ENCODE measurements at places on chromosomes 2 and 18.

GRCh38 chr18:67072791-67073190, 443.7 kb downstream of the DSEL start:
- DNase-seq: no peak

GRCh38 chr2:234147335-234147861, 96.9 kb downstream of the SPP2 start:
- no peak for DNase-seq

DNA sequence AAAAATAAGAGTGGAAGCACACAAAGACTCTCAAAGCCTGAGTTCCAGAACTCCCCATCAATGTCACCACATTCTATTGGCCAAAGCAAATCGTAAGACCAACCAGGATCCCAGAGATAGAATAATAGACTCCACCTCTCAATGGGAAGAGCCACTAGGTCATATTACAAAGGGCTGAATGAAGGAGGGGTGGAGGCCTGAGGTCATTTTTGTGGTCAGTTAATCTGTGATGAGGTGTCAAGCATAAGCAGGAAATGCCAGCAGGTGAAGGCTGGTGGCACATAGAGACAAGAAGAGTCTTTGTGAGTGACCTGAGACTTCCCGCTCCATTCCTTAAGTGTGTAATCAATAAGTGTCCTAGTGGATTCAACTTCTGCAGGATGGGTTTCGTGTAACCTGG, 144.3 kb downstream of the TFCP2L1 start:
- DNase-seq: no peak

DNA sequence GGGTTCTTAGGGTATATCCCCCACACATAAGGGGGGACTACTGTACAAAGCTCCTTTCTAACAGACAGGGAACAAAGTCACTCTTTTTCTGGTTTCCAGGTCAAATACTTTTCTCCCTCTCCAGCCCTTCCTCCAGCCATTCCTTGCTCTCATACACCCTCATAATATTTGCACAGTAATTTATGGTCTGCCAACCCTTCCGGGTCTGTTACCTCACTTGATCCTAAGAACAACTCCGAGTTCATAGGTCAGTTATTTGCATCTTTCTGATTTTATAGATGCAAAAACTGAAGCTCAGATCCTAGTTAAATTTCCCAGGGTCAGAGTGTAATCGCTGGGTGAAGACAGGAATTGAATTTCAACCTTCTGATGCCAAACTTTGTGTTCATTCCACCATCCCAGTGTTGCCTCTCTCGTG, 14.8 kb upstream of the MATN3 start:
- peak; percentile 29 for DNase-seq

DNA sequence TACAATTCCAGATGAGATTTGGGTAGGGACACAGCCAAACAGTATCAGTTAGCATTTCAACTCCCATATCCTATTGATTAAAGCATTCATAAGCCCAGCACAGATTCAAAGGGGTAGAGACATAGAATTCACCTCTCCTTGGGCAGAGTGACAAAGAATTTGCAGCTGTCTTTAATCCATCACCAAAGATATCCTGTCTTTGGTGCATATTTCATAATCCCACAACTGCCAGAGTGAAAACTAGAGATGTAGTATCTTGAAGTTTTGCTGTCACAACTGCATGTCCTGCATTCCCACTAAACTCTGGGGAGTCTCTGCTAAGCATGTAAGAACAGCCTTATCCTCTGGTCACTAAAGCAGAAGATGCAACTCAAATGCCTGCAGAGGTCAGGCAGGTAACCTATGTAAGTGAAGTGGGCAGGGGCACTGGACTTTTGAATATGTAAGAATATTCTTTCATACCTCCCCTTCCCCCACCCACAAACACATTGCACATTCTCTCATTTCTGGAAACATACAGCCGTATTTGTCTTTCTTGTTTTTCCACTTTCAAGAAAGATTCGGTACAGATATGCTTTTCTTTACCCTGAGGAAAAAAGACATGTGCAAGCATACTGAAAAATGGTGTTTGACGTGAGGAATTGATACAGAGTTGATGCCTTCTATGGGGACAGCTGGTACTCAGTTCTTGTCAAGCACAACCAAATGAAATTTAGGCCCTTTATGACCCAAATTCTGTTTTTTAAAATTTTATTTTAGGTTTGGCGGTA, 283.1 kb downstream of the SP3 start:
- no peak for DNase-seq

- DNase-seq: no peak
These were observed 4.7 kb downstream of the SLC25A12 start for GRCh38 chr2:171889333-171889732.

DNA sequence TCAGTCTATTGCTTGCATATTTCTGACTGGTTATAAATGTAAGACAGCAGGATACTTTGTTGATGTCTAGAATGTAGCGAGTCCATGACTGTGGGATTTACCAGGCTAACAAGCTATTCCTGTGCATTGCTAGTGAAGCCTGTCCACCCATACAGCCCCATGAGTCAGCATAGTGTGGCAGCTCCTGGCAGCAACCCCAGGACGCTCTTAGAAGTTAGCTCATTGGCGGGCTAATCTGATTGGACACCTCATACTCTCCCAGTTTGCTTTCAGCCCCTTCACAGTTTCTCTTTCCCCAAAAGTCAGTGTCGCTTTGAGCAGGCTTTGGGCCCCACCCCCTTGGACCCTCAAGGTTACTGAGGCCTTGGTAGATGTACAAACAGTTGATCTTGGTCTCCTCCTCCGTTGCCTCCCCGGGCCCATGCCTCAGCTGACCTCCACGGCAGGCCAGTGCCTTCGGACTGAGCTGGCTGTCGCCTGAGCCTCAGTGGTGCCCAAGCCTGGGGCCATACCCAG, 48.0 kb downstream of the COA5 start:
- peak; percentile 77 for DNase-seq

- DNase-seq: no peak
These were observed 86.0 kb upstream of the MAPK4 start for GRCh38 chr18:50473881-50474280.

DNA sequence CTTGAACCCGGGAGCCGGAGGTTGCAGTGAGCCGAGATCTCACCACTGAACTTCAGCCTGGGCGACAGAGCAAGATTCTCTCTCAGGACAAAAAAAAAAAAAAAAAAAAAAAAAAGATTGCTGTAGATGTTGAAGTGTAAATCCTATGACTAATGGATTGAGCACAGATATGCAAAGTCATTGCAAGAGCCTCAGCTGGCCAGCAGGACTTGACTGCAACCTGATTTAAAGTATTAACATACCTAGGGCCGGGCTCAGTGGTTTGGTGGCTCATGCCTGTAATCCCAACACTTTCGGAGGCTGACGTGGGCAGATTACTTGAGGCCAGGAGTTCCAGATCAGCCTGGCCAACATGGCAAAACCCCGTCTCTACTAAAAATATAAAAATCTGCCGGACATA, 103.4 kb upstream of the MSH2 start:
- DNase-seq: peak; percentile 89

DNA sequence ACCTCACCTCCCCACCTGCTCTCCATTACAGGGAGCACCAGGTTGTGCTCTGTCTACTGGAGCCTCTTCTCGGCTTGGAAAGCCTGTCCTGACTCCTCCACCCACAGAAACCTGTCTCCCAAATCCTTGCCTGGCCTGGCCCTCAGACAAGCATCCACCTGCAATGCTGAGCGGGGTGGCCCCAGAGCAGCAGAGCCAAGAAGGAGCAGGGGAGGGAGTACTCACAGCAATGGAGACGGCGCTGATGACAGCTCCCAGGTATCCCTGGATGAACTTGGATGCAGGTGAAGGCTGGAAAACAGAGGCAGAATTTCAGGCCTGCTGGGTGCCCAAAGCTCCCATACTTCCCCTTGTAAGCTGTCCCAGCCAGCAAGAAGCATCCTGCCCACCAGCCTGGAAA, 72.8 kb downstream of the SFXN5 start:
- no peak for DNase-seq

DNA sequence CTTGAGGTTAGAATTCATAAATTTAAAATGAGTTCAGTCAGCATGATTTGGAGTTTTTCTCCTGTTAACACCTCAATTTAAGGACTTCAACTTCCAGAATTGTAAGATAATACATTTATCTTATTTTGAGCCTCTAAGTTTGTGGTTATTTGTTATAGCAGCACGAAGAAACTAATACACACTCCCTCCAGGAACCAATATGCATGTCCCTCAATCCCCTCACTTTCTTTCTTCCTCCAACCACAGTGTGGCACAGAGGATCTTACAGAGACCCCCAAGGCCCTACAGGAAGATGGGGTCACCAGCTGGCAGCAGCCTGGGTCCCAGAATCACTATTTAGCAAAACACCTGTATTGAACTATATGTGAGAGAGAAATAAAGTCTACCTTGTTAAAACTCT, 242.0 kb downstream of the RAD51AP2 start:
- no peak for DNase-seq

- no peak for DNase-seq
These were observed 3.1 kb downstream of the CCL20 start for GRCh38 chr2:227816507-227817294.

DNA sequence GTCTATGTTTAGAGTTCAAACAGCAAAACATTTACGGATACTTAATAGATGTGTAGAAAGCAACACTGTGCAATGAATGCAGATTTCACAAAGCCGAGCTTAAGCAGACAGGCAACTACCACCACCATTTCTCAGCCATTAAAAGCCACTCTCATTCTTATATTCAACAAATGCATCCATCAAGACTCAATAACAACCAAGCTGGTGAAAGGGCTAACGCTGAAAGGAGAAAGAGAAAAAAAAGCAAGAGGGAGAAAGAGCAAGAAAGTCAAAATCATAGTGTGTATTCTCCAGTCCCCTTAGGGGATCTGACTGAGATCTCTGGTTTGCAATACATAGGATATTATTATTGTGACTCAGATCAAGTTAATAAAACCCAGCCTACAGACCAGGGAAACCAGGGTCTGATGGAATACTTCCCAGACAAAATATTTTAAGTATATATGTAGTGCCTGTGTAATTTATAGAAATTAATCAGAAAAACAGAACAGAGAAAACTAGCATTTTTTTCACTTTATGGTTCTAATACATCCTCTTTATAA, 14.1 kb downstream of the SATB2 start:
- DNase-seq: peak; percentile 34

GRCh38 chr2:133431289-133431688, 137.0 kb downstream of the NCKAP5 start:
- DNase-seq: no peak

DNA sequence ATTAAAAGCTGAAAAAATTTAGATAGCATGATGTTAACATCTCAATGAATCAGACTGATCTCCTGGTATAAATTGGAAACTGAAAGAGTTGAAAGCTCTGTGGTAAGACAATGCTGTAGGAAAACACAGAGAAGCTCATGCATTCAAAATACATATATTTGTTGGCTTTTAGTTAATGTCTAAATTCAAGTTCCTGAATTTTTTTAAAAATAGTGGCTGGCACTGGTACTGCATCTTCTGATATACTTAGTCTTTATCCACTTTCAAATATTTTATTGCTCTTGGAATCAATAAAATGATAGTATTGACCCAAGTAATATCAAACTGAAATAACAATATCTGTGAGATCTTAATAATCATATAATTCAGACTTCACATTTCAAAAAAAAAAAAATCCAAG, 151.4 kb upstream of the FIGN start:
- no peak for DNase-seq

DNA sequence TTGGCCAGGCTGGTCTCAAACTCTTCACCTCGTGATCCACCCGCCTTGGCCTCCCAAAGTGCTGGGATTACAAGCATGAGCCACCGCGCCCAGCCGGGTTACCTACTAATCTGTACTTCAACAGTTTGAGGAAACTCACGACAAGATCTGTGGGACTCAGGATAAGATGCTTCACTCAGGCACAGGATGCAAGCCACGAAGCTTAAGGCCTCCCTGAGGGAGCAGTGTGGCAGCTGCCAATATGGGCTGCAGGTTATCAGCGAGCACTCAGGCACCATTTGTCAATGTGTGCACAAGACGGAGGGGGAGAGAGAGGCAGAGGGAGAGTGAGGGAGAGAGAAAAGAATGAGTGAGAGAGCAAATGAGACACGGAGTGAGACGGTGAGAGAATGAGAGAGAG, 173.6 kb upstream of the RAB6C start:
- no peak for DNase-seq

GRCh38 chr2:103667335-103667884, 905.6 kb downstream of the TMEM182 start:
- DNase-seq: no peak

DNA sequence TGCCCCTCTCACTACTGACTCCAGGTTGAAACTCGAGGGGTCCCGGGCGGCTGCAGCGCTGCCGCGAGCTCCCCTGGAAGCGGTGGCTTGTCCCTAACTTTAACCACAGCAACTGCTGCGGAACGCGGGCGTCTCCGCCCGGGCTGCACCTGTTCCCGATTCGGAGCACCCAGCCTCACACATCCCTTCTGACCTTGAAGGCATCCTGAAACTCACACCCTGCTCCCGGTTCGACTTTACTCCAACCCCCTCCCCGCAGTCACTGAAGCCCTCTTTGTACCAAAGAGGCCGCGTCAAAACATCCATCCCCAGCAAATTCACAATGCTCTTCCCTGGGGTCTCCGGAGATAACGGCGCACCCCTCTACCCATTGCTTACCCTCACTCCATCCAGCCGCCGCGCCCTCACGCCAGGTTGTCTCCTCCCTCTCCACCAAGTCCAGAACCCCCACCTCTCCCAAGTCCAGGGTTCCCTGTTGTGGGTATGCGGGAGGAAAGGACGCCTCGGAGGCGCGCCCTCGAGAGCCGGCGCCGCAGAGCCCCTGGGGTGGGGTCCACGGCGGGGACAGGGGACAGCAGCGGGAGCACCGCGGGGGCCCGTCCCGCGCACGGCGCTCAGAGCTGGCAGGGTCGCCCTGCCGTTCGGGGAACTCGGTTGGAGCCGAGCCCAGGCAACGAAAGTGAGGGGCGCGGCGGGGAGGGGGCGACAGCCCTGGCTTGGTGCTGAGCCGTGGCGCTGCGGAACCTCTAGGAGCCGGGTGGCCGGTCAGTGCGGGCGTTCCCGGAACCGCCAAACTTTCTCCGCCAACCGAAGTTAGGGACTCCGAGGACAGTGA, 934 bp downstream of the MYO5B start:
- DNase-seq: no peak

- no peak for DNase-seq
These were observed 25.1 kb downstream of the MARCHF7 start for GRCh38 chr2:159737292-159737916.
